Calu3 (cell line): ENCODE measurements at places on chromosomes 1 and 21. TPM values are rescaled to one million over a fixed set of nuclear protein-coding genes. Genes with fewer than 3 reads are reported as not detected.

OR2M3 gene
- total RNA-seq: not detected in 2 replicates

PRAMEF4 gene
- total RNA-seq: not detected in 2 replicates

LCE1F gene
- not detected in 2 replicates for total RNA-seq

VPS72 gene
- 91.4 and 111 TPM in 2 replicates for total RNA-seq

EDARADD gene
- total RNA-seq: 0.19 TPM in 1 of 2 replicates, not detected in the other

ERO1B gene
- 4.4 and 6.4 TPM in 2 replicates for total RNA-seq

LCE1C gene
- total RNA-seq: not detected in 2 replicates

OMA1 gene
- total RNA-seq: 25.4 and 35.2 TPM in 2 replicates

TBX19 gene
- 3.3 and 3.5 TPM in 2 replicates for total RNA-seq

SPTA1 gene
- total RNA-seq: 0.49 and 0.66 TPM in 2 replicates

AXDND1 gene
- 0.50 and 0.64 TPM in 2 replicates for total RNA-seq

UBE2U gene
- total RNA-seq: not detected in 2 replicates
